Kidney (tissue), 22 donors: ENCODE measurements at places on chromosomes 11 and 22.

GRCh38 chr11:6397156-6397555 is 6.9 kb downstream of the SMPD1 start:
- DNase-seq = no peak

DNA sequence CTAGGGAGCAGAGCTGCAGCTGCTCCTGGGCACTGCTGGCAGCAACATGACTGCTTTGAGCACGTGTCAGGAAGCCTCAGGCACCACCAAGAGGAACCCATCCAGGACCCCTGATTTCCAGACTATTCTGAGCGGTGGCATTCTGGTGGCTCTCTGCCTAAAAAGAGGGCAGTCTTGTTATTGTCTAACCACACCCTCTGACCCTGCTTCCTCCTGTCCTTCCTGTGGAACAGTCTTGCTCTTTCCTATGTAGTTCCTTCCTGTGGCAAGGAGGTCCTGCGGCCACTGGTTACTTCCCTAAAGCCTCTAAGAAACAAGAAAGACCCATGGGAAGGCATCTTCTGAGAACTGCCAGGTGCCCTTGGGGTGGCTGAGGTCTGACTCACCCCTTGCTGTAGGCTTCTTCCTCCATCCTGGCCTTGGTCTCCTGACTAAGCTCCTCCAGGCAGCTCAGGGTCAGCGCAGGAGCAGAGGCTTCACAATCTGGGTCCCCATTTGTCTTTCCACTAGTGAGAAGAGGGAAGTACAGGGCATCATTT is 13.1 kb upstream of the LYVE1 start:
- DNase-seq = peak; percentile 26

DNA sequence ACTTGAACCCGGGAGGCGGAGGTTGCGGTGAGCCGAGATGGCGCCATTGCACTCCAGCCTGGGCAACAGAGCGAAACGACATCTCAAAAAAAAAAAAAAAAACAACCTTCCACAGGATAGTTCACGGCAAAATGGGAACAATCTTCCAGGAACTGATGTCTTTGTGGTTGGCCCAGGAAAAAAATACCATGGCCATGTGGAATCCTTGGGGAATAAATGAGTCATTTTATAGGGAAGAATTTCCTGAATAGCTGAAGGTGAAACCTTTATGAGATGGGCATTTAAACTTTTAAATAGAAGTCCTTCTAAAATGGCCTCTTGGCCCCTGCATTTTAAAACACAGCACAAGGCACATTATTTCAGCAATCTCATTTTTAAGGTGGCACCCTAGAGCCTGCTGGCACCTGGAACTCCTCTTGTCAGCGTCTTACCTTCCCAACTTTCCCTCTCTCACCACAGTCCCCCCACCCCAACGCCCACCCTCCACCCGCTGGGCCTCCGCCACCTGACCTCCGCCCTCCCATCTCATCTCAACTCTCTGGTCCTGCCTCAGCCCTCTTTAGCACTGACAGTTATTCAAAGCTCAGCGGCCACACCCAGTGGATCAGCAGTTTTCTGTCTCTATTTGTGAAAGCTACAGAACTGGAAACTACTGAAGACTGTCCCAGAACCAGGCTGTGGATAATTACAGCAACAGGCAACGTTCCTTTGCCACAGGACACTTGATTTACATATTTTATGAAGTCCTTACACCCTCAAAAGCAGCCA is 43.1 kb downstream of the SCGB1A1 start:
- no peak for DNase-seq

GRCh38 chr11:60970369-60970774 is 1.1 kb upstream of the CD6 start:
- DNase-seq = no peak

DNA sequence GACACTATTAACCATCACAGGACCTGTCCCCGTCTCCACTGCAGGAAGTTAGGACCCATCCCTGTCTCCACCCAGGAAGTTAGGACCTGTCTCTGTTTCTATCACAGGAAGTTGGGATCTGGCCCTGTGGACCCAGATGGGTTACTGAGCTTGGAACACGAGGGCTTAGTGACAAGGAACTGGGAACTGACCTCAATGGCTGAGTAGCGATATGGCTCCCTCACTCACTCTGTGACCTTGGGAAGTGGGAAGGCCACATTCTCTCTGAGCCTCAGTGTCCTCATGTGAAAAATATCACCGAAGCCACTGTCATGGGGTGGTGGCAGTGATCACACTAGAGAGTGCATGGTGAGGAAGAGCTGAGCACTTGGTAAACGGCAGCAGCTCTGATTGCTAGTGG is 59.4 kb downstream of the FBLN1 start:
- no peak for DNase-seq

GRCh38 chr11:6468712-6469495 is 4.8 kb downstream of the TRIM3 start:
- peak; percentile 95 for DNase-seq

DNA sequence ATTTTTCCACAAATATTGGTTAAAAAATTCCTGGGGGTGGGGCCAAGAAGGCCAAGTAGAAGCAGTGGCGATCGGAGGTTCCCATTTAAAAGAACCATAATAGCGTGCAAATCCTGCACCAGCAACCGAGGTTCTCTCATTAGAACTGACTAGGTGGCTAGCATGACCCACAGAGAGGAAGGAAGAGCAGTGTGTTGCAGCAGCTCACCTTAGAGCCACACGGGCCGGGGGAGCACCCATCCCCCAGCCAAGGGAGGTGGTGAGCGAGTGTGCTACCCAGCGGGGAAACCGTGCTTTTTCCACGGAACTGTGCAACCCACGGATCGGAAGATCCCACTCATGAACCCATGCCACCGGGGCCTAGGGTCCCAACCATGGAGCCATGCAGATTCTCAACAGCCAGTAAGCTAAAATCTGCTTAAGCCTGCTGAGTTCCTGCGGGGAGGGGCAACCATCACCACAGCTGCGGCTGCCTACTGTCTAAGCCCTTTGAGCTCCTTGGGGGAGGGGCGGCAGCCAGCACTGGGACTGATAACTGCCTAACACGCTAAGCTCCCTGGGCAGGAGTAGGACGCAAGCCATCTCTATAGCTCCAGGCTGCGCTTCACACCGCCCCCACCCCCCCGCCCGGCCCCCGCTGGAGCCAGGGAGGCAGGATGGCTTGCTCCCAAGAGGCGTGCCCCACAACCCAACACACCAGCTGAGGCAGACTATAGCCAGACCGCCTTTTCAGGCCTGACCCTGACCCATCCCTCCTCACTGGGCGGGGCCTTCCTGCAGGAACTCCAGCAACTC is 21.0 kb upstream of the HTATIP2 start:
- peak; percentile 18 for DNase-seq
